ENCODE measurements at places on chromosomes 2 and 18.

DNA sequence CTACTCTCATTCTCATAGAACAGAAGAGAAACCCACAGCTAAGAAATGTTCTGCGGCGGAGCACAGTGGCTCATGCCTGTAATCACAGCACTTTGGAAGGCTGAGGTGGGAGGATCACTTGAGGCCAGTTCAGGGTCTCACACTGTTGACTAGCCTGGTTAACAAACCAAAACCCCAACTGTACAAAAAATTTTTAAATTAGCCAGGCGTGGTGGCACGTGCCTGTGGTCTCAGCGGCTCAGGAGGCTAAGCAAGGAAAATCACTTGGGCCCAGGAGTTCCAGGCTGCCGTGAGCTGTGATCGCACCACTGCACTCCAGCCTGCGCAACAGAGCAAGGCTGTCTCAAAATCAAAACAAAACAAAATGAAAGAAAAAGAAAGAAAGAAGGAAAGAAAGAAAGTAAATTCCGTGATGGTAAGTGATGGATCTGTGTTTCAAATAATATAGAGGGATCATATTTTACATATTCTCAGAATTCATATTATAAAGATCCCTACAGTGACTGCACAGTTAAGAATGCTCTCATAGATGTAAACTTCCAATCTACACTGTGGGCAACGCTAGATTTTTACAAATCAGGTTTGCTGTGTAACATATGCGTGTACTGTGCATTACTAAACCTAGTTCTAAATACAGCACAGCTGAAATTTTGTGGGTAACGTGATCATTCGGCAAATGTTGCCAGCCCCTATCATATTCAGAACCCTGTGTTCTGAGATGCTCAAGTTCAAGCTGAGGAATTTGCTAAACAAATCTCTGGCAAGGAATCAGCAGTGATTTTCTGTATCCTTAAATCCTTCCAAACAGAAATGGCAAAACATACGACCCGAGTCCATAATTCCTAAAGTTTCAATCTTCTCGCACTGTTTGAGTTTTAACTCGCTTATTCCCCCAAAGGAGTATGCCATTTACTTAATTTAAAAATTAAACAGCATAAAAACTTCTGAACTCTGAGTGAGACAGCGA, 1.2 kb upstream of the RAB12 start:
- no peak for DNase-seq

DNA sequence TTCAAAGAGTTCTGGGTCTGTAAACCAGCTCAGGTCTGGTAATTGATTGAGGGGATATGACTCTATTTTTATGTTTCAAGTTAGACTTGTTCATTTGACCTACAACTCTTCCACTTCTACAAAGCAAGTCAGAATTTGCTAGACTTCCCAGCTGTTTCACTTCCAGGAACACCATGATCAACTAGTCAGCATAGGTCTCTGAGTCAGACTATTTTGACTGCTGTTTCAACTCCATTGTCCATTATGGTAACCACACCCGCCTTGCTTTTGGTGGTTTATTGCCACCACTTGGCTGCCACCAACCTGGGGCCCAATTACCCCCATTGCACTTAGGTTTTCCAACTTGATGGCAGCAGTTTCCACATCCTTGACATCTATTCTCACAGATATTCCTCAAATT, 116.6 kb downstream of the LAMA3 start:
- DNase-seq: no peak

- peak; percentile 32 for DNase-seq
Measured at GRCh38 chr2:232300894-232301387, 77.6 kb upstream of the ALPP start.

GRCh38 chr2:180473456-180473855, 466.4 kb upstream of the CWC22 start:
- no peak for DNase-seq

DNA sequence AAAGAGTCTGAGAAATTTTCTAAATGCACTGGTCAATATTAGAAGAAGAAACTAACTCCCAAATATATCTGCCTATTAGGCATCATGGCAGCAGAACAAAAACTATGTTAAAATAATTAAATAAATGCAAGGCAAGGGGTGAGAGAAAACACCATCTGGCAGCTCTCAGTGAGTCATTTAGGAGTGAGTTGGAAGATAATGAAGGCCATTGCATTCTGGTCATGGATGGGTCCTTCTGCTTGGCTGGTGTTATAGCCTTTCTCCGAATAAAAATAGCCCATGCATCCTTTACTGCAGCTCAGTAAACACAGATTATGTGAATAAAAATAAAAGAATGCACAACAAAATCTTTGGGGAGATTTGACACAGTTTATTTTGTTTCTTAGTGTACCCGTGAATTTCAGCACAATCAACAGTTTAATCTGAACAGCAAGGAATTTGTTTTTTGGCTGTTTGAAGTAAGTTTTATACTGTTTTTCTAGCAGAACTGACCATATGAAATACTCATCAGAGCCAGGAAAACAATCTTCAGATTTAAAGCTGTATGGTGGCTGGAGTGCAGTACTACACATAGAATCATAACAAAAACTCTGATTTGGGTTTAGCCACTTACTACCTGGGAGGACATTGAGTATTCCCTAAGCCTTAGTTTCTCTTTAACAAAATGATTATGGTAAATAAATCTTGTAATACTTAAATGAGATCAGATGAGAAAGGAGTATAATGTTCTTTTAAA, 225.1 kb upstream of the ITGA4 start:
- no peak for DNase-seq

- peak; percentile 75 for DNase-seq
Measured at GRCh38 chr2:42072349-42073118, 24.7 kb downstream of the PKDCC start.

- DNase-seq: no peak
Measured at GRCh38 chr2:169977530-169977929, 150.3 kb downstream of the UBR3 start.

DNA sequence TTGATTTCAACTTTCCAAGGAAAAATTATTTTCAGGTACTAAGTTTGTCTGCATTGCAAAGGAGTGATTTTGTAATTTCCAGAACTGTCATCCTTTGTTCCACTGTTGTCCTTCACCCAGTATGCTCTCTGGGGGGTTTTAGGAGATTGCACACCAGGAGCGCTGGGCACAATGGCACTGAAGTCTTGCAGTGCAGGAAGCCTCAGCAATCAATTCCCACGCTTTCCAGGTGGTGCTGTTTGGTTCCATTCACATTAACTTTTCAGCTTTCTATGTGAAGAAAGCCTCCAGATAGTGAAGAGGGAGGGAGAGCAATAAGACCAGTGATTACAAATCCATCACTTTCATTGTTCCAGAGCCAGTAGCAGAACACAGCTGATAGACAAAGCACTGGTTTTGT, 344.0 kb upstream of the VWC2L start:
- no peak for DNase-seq

DNA sequence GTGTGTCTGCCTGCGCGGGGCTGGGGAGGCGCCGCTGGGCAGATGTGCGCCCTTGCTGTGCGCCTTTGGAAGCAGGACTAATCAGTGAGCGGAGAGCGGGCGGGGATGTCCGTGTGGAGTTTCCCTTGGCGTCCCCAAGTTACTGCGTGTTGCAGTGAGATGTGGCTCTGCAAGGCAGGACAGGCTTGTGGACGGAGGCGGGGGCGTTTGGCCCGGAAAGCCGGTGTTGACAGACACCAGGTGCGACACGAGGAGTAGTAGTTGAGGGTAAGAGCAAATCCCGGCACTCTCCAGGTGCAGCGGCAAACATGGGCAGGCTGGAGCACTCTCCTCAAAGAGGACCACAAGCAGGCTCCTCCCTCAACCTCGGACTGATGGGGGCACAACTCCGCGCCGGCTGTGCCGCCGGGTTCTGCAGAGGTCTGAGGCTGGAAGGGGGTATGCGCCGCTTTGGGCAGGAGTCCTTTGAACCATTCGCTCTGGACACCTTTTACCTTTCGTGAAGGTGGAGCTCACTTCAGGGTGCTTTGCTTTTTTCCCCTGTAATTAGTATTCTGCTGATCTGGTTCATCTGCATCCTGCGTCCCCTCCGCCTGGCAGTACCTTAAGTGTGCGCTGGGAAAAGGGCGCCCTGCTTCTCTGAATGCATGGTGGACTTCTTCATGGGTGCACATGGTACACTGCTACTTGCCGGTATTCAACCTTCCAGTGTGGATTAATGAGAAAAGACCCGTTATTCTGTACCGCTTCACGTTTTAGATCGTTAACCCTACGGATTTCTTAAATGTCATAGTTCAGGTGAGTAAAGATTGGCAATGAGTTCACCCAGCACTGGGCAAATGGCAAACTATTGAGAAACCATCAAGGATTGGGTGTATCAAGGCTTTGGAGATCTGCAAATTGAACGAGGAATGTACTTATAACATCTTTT, 608 bp downstream of the CDH7 start:
- DNase-seq: no peak

DNA sequence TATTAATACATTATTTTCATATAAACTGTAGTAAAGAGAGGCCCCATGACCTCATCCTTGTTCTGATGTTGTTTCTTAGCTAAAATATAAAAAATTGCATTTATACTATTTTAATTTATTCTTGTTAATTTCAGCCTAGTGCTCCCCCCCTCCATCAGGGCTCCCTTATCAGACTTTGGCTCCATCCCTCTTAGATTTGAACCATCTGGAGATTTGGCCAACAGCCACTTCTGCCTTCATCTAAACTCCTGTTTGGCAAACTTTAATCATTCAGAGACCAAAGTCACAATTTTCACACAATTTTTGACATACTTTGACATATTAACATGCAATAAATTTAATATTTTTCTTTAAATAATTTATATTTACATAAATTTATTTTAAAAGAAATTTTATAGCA, 569.3 kb downstream of the TDRD15 start:
- DNase-seq: no peak

DNA sequence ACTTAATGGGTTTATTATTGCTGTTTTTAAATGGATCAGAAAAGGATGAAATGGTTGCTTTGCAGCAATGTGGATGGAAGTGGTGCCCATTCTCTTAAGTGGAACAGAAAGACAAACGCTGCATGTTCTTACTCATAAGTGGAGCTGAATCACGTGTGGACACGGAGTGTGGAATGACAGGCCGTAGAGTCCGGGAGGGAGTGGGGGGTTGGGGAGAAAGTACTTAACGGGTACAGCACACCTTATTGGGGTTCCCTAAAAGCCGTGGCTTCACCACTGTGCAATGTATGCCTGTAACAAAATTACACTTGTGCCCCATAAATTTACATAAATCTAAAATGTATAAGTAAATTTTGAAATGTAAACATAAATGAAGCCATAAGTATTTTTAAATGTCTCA, 64.0 kb upstream of the CTDP1 start:
- DNase-seq: no peak

- DNase-seq: no peak
Measured at GRCh38 chr2:47070920-47071824, 83.9 kb downstream of the STPG4 start.

DNA sequence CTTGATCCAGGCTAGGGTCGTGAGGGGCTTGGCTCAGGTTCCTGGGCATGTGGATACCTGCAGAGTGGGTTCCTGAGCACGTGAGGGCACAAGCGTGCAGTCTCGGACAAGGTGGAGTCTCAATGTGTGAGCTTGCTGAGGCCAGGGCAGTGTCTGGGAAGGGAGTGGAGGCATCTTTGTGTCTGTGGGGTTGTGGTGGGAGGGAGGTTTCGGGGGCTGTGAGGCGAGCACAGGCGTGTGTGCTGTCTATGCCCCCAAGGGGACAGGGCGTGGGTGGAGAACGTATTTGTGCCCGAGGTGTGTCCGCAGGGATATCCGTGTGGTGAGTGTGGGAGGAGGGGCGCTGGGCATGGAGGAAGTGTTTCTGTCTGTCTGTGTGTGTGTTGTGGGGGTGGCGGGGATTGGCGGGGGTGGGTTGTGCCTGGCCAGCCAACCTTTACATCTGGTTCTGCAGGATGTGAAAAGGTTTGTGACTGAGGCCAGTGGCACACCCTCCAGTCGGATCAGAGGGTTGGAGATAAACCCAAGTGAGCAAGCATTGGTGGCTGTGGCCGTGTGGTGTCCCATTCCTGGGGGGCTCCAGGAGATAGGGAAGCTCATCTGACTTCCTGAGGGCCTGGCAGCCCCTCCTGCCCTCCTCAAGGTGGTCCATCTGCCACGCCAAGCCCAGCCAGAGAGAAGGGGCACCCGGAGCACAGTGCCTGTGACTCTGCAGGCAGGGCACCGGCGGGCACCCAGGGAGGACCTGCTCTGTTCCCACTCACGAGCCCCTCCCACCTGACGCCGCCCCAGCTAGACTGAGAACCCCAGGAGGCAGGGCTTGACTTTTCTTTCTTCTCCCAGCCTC, 57.1 kb downstream of the ZFP36L2 start:
- DNase-seq: no peak

DNA sequence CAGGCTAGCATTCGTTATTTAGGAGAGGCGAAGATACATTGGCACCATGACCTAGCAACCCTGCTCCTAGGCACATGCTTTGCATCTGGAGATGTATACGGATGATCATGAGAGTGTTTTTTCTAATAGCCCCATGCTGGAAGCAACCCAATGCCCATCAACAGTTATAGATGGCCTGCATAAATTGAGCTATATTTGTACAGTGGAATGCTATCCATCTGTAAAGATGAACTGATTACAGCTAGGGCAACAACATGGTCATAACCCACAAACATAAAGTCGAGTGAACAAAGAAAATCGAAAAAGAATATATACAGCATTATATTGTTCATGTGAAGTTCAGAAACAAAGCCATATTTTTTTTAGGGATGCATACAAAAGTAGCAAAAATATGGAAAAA, 20.6 kb upstream of the CHRNA1 start:
- DNase-seq: no peak

All from large intestine (tissue), 12 donors.